ENCODE measurements at places on chromosomes 5 and 9.

- no peak for DNase-seq
Observed at GRCh38 chr5:172452398-172453205, 1.7 kb downstream of the SH3PXD2B start.

- DNase-seq: no peak
Observed at GRCh38 chr5:73682176-73682575, 56.2 kb downstream of the ARHGEF28 start.

DNA sequence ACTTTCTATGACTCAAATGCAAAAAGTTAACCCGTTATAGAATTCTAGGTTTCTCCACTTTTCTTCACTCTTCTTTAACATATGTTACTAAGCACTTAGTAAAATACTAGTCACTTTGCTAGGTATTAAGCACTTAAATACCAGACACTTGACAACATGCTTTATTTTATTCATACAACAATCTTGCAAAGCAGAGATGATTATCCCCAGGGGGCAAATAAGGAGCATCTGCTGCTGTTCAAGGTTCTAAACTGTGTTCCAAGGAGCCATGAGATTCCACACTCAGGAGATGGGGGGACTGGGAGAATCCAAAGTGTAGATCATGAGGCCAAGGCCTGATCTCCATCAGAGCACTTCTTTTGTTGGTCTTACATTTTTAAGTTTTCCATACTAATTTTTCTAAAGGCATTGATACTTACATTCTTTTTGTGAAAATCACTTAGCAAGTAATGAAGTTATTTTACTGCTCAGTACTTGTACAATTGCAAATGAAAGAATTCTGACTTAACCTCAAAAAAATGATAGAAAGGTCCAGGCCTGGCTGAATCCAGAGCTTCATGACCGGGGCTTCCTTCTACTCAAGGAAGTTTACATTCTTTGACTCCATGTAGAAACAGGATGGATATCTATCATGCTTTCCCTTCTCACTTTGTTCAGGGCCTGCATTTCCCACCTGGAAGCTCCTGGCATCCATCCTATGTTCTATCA is 504.4 kb upstream of the WWC1 start:
- DNase-seq: no peak

DNA sequence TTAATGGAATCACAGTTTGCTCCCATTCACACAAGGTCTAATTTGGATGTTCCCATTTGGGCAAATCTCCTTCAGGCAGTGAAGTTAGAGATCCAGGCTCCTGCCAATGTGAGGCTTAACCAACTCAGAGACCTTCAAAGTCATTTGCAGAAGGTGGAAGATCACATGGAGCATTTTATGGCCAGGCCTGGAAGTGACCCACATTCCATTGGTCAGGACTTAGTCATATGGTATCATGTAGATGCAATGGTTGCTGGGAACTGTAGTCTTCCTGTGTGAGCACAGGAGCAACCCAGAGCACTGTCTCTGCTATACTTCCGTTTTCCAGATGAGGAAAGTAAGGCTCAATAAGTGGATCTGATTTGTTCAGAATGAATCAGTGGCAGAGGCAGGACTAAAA is 292.7 kb upstream of the SMARCA2 start:
- DNase-seq: no peak

Measured in NCI-H69 (cell line).